Caudate nucleus (tissue), 63 donors: ENCODE measurements at places on chromosomes 4 and X.

DNA sequence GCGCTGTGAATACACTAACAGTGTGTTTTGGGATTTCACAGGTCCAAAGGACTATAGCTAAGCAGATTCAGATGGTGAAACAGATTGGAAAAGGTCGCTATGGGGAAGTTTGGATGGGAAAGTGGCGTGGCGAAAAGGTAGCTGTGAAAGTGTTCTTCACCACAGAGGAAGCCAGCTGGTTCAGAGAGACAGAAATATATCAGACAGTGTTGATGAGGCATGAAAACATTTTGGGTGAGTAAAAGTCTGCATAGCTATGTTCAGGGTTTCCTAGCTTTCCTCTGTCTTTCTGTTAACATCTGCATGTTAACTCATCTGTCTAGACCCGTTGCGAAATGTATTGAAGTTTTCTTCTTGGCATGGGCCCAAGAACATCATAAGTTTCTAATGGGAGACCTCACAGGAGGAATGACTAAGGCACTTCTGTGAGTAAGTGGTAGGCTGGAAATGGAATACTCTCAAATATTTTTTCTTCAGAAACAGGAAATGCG is 372.1 kb downstream of the BMPR1B start:
- DNase-seq: no peak

DNA sequence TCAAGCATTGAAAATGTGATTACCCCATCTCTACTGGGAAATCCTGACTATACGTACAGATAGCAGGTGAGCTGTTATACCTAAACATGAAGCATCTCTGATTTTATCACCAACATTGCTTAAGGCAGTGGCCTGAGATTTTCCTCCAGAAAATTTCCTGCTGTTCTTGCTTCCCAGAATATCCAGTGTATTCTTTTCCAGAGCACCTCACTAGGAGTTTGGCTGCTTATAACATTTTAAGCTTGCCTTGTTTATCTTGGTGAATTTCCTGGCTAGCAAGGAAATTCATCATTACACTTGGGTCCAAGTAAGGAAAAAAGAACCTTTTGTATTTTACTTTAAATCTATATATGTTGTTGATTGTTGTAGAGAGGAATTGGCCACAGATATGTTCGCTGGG is 73.0 kb upstream of the CLCN4 start:
- DNase-seq: no peak

DNA sequence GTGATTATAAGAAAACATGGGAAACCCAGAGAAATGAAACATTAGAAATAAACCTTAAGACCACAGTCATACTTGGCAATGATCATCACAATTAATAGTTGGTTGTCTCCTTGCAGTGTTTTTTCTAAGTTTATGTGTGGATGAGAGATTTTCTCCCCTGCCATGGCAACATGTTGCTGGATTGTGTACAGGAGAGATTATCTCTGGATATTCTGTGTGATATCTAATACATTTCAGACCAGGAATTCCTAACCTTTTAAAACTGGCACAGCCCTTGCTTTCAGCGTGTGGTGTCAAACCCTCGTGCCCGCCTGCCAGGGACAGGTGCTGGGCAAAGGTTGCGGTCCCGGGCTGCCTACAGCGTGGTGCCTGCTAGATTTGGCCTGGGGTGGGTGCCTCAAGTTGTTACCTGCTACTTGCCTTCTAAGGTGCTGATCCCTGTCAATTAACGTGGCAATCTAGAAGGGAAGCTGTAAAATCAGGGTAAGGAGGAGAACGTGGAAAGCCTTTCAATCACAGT is 100.5 kb downstream of the TMEM131L start:
- no peak for DNase-seq

DNA sequence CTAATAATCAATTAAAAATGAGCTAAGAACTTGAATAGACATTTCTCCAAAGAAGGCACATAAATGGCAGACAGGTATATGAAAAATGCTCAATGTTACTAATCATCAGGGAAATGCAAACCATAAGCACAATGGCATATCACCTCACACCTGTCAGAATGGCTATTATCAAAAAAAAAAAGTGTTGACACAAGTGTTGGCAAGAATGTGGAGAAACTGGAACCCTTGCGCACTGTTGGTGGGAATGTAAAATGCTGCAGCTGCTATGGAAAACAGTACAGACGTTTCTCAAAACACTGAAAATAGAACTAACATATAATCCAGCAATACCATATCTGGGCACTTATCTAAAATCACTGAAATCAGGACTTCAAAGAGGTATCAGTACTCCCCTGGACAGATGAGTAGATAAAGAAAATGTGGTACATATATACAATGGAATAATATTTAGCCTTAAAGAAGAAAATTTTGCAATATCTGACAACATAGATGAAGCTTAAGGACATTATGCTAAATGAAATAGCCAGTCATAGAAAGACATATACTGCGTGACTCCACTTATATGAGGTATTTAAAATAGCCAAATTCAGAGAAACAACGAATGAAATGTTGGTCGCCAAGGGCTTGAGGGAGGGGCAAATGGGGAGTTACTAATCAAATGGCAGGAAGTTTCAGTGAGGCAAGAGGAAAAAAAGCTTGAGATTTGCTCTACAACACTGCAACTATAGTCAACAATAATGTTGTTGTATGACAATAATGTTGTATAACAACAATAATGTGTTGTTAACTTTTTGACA is 175.5 kb downstream of the WDFY3 start:
- DNase-seq: no peak

DNA sequence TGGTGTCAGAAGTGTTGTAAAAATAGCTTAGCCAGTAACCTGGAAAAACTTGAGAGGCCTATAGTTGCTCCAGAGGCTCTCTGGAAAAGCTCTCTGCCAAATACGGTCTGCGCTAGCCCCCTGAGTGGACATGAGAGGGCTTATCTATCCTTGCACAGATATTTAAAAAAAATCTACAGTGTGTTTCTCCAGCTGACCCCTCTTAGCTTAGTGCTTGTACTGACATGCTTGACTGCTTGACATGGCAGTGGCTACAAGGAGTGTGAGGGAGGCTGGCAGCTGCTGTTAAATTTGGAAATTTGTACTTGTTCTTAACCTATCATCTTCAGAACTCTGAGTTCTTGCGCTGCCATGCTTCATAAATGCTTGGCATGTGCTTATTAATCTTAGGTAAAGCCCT is 229.2 kb downstream of the RBMX2 start:
- no peak for DNase-seq

- peak; percentile 1 for DNase-seq
Measured at GRCh38 chr4:118772081-118772766, 63.7 kb downstream of the SEC24D start.

GRCh38 chr4:72966652-72967051 is 102.9 kb downstream of the COX18 start:
- DNase-seq: no peak

DNA sequence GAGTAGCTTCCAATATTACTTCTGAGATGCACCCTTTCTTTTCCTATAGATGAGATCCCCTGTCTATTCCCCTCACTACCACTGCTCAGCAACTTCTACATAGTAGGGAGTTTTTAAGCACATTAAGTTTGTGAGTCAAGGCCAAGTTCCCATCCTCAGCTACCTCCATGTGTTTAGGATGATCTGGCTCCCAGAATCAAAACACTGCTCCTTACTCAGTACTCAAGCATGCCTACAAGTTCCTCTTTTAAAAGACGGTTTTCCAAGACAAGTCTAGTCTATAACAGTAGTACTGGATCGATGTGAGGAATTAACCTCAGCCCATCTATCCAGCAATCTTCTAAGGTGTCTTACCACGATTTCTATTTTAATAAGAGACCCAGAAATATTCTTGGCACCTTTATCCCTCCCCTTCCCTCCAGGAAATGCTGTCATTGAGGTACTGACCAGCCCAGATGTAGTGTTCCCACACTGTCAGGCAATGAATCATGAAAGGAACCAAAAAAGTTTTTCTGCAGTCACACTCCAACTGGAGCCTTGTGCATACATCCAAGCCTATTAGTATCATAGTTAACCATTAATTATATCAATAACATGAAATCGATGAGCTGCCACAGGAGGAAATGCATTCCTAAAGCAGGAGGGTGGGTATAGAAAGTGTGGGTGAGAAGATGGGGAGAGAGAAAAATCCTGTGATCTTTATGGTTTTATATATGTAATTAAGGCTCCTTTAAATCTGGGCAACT is 29.6 kb downstream of the AREG start:
- DNase-seq: no peak

DNA sequence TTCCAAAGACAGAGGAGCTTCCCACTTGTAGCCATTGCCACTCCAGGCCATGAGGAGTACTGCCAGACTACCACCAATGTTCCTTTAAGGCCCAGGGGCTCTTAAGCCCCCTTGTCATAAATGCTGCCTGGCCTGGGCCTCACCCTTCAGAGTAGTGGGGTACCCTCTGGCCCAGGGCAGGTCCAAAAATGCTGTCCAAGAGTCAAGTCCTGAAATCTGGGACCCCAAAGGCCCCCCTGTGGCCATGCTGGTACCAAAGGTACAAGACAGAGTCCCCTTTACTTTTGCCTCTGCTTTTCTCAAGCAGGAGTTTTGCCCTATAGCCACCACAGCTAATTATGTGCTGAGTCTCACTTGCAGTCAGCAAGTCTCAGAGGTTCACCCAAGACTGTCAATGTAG is 16.4 kb downstream of the RAB33B start:
- DNase-seq: no peak

DNA sequence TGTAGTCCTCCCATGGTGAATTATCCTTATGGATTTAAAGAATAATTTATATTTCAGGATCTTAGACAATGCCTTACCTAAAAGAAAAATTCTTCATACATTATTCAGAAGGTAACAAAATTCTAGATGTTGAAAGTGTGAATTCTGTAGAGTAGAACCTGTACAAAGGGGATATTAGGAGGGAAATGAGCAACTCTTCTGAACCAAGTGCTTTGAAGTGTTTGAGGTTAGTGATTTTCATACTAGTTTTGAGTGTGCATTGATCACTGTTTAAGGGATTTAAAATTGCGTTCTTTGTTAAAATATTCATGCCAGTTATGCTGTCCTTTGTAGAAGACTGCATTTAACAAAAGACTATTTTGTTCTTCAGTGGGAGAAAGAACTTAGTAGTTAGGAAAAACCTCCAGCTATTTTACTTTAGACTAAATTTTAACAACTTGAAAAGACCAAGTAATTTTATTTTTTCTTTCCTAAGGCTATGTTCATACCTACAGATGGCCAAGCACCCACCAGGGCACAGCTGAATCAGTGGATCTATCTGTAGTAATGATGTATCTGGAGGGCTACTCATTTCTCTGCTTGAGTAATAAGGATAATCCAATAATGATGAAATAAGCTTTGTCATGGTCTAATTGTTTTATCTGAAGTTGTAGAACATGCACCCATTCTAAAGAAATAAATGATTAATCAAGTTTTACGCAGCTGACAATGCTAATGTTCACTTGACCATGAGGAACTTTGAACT is 134.3 kb upstream of the RPS6KA6 start:
- DNase-seq: no peak

DNA sequence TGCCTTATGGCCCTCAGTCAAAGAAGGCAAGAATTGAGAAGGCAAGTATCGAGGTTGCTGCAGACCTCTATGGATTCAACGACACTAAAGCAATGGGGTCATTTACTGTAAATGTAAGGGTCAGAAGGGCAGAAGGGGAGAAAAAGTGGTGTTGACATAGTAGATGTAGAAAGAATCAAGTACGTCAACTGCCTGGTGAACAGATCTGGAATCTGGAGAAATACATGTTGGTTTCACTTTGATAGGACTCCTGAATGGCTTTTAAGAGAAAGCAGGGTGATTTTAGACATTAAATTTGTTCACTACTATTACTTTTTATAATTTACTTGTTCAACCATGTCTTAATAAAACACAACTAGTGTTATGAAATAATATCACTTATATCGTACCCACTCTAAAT is 81.3 kb upstream of the FSTL5 start:
- DNase-seq: no peak
